ENCODE measurements at places on chromosomes 1 and 21. TPM values are rescaled to one million over a fixed set of nuclear protein-coding genes. Genes with fewer than 3 reads are reported as not detected.

The FAM72B gene
- total RNA-seq: 6.9 TPM

- DNase-seq: no peak
Observed at GRCh38 chr1:229420765-229421164, 13.1 kb downstream of the ACTA1 start.

GRCh38 chr21:36584980-36585940 is 105.3 kb upstream of the CLDN14 start:
- DNase-seq: no peak

GRCh38 chr1:82894635-82895034 is 1093.9 kb downstream of the ADGRL2 start:
- DNase-seq: no peak

GRCh38 chr1:94036730-94037129 is 84.2 kb downstream of the ABCA4 start:
- no peak for DNase-seq

DNA sequence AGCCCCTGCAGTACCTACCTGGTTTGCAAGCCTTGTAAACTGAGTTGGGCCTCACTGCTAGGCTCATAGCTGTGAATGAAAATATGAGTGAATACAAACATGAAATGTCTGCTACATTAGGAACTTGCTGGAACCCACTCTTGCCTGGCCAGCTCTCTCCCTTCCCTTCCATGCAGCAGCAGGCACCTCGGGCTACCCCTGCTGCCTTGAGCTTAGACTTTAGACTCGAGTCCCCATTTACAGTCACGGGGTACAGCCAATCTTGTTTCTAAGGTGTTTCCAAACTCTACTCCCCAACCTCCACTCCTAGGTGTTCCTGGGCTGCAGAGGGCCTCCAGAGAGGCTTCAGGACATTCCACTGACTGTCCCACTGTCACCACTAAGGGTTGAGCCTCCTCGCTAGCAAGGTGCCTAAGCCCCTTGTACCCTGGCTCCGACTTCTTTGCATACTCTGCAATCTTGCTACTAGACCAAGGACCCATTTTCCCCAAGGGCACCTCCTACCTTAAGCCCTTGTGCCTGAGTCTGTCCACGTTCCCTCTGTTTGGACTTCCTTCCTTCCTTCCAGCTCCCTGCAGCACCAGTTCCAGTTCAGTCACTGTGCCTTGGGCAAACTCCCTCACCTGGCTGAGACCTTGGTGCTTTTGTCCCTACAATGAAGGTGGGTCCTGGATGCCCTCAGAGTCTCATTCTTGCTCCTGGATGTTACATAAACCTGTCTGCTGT is 36.9 kb downstream of the CDK18 start:
- no peak for DNase-seq

DNA sequence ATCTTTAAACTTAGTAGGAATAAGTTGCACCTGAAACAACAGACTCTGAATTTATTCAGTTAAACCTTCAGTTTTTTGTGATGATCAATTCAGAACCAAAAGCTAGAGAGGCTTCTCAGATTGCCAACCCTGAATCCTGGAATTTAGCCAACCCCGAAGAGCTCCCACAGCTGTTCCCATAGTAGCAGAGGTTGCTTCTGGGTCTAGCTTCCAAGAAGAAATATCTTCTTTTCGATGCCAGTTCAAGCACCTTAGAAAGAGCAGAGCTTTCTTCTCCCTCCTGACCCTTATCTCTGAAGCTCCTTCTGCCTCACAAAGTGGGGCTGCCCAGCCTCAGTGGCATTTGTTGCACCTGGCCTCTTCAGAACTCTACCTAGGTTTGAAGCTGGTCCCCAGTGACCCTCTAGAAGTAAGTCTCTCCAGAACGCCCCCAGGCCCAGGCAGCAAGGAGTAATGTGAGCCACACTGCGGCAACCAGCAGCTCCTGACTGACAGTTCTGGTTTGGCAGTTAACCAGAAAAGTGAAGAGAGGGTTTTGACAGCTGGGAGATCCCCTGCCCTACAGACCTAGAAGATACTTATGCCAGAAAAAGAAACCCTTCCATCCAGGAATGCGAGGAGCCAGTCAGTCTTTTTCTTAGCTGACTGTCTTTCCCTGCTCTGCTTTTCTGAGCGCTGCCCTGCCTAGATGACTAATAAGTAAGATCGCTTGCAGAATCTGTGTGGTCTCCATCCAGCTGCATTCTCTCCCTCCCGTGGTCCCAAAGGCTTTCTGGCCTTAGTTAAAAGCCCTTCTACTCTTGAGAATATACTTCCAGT is 165.9 kb downstream of the ADGRL4 start:
- DNase-seq: no peak

Data from pulmonary artery endothelial cell (primary cell).